ENCODE measurements at places on chromosomes 11 and 22.

GRCh38 chr11:126152152-126152551 lies 59.3 kb downstream of the RPUSD4 start:
- no peak for DNase-seq

DNA sequence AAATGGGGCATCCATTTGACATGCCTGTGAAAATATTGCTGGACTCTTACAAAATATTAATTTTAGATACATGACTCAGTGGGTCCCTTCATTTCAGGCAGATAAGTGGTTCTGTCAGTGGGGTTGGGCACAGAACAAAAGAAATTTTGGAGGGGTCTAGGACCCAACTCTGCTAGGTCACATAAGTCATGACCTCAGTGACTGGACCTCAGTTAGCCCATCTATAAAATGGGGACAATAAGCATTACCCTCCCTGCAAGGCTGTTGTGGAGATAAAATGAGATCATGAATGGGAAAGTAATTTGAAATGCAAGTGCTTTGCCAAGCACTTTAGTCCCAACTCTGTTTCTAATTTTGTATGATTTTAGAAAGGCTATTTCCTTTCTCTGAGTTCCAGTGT lies 23.8 kb downstream of the ADORA2A start:
- DNase-seq: no peak

DNA sequence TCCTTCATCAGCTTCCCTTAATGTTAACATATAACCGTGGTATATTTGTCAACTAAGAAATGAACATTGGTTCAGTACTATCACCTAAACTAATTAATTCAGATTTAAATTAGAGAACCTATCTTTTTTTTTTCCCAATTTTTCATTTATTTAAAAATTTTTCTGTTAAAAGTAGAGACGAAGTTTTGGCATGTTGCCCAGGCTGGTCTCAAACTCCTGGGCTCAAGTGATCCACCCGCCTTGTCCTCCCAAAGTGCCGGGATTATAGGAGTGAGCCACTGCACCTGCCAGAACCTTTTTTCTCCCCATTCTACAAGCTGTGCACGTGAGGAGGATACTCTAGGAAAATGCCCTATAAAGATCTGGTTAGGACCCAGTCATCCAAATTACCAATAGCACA lies 3.6 kb downstream of the EI24 start:
- no peak for DNase-seq

DNA sequence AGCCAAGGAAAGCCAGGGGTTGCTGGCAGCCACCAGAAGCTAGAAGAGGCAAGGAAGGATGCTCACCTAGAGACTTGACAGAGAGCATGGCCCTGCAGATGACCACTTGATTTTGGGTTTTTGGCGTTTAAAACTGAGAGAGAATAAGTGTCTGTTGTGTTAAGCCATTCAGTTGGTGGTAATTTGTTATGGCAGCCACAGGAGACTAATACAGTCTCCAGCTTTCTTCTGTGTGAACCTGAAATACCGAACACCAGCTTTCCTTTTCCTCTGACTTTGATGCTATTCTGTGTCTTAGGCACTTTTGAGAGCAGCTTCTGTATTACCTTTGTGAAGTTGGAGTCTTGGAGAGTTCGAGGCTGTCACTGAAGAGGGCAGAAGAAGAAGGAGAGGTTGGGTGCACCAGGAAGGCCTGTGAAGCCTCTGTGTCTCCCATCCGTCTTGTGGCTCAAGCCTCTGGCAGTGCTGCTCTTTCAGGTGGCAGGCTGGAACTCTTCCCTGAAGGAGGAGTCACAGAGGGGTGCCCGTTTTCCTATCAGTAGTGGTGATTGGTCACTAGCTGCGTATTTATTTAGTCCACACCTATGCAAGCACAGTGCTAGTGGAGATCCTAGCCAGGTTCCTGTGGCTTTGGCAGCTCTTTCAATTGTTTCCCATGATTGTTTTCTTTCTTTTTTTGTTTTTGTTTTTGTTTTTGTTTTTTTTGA lies 2.5 kb downstream of the TBC1D22A start:
- no peak for DNase-seq

GRCh38 chr11:126375726-126376125 lies 20.2 kb downstream of the ST3GAL4 start:
- no peak for DNase-seq

GRCh38 chr11:9660886-9661285 lies 3.0 kb upstream of the SWAP70 start:
- DNase-seq: no peak

GRCh38 chr22:44047891-44048301 lies 23.8 kb downstream of the PARVB start:
- no peak for DNase-seq

Data from heart right ventricle (tissue), 16 donors.